ENCODE measurements at places on chromosomes 6 and 20.

GRCh38 chr6:155676346-155676745 is 220.7 kb upstream of the NOX3 start:
- DNase-seq: no peak

DNA sequence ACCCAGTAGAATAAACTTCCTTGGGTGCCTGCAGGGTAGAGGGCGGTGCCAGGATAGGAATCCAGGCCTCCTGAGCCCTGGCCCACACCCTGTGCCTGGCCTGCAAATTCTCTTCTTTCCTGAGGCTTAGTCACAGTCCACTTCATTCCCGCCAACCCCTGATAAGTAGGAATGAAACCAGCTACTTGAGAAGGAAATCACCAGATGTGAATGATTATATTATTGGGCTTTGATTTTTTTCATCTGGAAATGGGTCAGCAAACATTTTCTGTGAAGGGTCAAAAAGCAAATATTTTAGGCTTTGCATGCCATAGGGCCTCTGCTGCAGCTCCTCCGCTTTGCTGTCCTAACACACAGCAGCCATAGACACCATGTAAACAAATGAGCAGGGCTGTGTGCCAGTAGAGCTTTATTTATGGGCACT is 50.2 kb downstream of the STK35 start:
- DNase-seq: no peak

DNA sequence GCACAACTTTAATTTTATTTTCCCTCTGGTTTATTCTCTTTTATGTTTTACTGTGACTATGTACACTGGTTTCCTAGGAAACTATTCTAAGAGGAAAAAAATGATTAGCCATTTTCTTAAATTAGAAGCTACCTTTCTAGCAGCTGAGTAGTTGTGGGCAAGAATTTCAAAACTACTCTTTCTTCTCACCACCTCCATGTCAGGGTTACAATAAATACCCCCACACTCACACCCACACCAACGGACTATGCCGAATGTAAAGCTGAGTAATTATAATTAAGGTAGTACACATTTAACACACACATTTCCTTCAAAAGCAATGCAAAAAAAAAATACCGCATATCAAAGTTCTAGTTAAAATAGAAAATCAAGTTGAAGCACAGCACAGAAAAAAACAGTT is 78.9 kb downstream of the ARHGAP18 start:
- no peak for DNase-seq

DNA sequence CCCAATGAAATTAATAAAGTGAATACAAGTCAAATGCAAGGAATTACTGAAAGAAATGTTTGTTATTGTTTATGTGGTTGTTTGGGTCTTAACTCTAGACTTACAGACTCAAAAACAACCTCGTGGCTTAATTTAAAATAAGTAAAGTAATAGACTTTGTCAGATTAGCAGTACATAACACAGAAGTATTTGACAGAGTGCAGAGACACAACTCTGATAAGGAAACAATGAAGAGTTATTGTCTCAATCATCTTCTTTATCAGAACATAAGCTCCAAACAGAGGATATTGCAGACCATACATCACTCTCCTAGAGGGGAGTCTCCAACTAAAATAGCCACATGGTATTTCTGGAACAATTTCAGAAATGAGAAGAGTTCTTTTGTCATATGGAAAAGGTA is 487.7 kb upstream of the HS3ST5 start:
- DNase-seq: no peak

GRCh38 chr6:133923938-133924593 is 29.0 kb upstream of the TBPL1 start:
- DNase-seq: peak; percentile 49

- no peak for DNase-seq
Observed at GRCh38 chr20:24493661-24494459, 24.4 kb downstream of the SYNDIG1 start.

GRCh38 chr6:149368065-149368464 is 32.0 kb upstream of the SUMO4 start:
- DNase-seq: no peak

GRCh38 chr6:53795702-53796450 is 1.1 kb downstream of the LRRC1 start:
- peak; percentile 16 for DNase-seq

DNA sequence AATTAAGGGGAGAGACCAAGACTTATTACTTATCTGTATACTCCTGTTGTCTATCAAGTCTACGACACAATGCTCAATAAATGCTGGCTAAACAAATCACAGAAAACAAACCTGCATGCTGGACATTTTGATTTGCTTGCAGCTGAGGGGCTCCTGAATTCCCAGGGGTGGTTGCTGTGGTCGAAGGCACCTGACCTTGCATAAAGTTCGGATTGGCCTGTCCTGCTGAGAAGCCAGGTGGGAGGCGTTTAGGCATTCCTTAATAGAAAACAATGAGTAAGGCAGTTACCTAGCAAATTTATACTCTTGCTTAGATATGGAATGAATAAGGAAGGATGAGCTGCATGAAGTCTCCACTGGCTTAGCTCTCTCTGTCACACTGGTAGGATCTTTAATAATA is 50.5 kb downstream of the TP53INP2 start:
- DNase-seq: no peak

GRCh38 chr6:139549561-139550070 is 175.2 kb upstream of the CITED2 start:
- no peak for DNase-seq

DNA sequence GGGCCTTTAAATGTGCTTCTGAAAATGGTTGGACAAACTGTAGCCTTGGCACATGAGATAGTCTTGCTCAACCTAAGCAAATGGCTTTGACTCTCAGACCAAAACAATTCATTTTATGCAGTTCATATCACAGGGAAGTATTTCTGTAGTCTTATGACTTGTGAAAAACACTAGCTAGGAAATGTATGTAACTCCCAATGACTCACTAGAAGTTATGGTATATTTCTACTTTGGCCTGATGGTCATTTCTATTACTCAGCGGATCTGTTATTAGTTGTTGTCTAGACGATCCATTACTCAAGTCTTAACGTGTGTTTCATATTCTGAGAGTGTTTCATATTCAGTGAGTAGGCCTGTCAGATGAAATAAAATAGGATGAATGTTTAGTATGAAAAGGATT is 1333.5 kb downstream of the KHDRBS2 start:
- no peak for DNase-seq

GRCh38 chr6:42960243-42961019 is at the start of gene GNMT:
Gene GNMT (plus strand): TSS chr6:42960754. CDS start chr6:42960768, 14 bp downstream.
- DNase-seq: peak; percentile 39

DNA sequence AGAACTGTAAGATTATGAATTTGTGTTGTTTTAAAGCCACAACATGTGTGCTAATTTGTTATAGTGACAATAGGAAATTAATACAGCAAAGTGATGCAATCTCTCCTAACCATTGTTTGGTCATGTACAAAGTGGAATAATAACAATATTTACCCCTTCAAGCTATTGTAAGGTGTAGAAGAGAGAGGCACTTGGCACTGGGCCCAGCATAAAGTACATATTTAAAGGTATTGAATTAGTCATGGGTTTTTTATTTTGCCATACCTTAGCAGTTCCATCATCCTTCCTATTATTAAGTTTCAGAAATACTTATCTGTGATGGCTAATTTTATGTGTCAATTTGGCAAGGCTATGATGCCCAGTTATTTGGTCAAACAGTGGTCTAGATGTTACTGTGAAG is 322.4 kb upstream of the TSHZ2 start:
- DNase-seq: no peak

GRCh38 chr20:8969146-8969583 is 99.7 kb upstream of the PLCB4 start:
- no peak for DNase-seq

- no peak for DNase-seq
Observed at GRCh38 chr6:37742401-37742760, 44.7 kb upstream of the MDGA1 start.

GRCh38 chr6:133313068-133313467 is 71.9 kb downstream of the EYA4 start:
- no peak for DNase-seq

- DNase-seq: peak; percentile 23
Observed at GRCh38 chr6:151051164-151051563, 185.7 kb downstream of the MTHFD1L start.

GRCh38 chr6:83885984-83886383 is 26.5 kb downstream of the CYB5R4 start:
- DNase-seq: no peak

GRCh38 chr20:37984018-37984785 is 49.1 kb downstream of the TTI1 start:
- no peak for DNase-seq

DNA sequence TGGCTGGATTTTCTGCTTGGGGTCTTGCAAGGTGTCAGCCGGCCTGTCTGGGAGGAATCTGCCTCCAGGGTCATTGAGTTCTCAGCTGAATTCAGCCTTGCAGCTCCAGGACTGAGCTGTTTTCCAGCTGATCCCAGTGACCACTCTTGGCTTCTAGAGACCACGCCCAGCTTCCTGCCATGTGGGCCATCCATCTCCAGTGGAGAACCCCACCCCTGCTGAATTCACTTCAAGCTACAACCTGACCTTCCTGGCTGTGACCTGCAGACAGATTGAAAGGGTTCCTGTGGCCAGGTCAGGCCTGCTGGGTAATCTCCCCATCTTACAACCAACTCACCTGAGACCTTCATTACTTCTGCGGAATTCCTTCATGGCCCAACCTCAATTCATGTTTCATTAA is 26.5 kb upstream of the SYNDIG1 start:
- DNase-seq: no peak

GRCh38 chr20:8153281-8153908 is 21.3 kb downstream of the PLCB1 start:
- no peak for DNase-seq

DNA sequence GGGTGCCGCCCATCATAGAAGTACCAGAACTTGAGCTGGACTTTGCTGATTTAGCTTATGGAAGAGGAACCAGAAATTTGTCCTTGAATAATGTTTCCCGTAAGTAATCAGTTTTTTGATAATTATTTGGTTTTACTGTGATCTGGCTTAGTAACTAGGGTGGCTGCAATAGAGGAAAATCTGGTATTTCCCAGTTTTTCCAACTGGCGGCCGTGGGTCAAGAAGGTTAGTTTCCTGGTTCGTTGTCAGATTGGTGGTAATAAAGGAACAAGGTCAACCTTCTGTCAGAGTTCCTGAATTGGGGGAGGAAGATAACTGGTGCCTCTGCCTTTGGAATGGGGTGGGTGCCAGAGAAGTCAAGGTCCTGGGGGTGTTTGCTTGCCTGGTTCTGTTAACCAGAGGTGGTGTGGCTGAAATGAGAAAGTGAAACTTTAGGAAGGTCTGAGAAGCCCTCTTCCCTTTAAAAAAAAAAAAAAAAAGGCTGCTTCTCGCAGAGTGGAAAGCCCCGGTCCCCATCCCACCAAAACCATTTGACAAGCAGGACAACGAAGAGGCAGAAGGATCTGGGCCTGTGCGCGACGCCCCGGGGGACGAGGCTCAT is at the start of gene CALHM6:
TSS of gene CALHM6 (plus strand) at position 45 of the 601 bp plus-strand sequence. CDS start at position 600, 555 bp downstream.
- DNase-seq: no peak

- no peak for DNase-seq
Observed at GRCh38 chr6:26029857-26030653, 57.2 kb upstream of the HFE start.

DNA sequence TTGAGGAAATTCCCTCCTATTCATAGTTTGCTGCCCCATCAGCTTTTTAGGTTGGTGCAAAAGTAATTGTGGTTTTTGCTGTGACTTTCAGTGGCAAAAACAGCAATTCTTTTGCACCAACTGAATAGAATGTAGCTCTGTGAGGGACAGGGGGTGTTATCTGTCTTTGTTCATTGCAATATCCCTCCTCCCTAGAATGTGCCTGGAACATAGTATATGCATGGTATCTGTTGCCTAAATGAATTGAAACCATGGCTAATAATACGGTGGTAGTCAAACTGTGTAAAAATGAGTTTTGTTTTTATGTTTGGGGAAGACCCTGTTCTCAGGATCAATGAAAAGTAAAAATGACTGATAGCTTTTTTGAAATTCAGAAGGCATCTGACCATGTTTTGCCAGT is 45.1 kb downstream of the SCAND1 start:
- DNase-seq: no peak

- DNase-seq: no peak
Observed at GRCh38 chr20:8318965-8319625, 187.0 kb downstream of the PLCB1 start.

GRCh38 chr6:120320481-120321162 is 971.1 kb upstream of the MAN1A1 start:
- no peak for DNase-seq

DNA sequence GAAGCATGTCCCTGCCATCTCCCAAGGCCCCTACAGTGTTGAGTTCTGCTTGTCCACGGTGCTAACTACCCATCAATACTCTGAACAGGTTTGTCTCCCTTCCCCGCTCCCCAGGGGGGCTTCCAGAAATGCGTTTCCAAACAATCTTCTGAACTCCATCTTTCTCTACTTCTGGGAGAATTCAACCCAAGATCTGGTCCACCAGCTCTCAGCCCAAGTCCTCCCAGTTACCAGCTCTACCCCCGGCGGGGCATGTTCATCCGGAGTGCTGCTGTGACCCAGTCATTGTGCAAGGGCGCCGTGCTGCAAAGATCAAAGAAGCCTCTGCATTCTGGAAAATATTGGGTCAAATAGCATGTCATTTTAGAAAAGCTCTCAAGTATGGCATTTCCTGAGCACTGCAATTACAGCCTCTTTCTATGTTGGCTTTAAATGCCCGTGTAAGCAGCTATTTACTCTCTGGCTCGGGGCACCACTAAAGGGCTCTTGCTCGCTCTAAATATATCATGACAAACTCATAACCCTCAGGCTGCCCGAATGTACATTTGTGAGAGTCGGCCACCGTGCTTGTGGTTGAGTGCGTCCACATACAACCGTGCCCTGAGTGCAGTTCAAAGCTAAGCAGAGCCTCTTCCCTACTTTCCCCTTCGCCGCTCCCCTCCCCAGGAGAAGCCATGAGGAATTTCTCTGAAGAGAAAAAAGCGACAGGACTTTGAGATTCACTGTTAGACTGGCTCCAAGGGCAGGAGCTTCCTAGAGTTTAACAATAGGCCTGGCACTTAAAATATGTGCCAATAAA is 71.6 kb downstream of the BANF2 start:
- no peak for DNase-seq

DNA sequence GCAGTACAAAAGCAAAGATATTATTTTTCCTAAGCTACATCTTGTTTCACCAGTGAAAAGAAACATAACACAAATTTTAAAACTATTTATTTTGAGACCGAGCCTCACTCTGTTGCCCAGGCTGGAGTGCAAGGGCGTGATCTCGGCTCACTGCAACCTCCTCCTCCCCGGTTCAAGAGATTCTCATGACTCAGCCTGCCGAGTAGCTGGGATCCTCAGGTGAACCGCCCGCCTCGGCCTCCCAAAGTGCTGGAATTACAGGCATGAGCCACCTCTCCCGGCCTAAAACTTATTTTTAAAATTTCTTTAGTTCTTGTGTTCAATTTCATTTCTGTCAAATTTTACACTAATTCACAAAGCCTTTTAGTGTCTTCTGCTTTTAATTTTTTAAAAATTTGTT is 5.9 kb downstream of the SRSF12 start:
- no peak for DNase-seq

DNA sequence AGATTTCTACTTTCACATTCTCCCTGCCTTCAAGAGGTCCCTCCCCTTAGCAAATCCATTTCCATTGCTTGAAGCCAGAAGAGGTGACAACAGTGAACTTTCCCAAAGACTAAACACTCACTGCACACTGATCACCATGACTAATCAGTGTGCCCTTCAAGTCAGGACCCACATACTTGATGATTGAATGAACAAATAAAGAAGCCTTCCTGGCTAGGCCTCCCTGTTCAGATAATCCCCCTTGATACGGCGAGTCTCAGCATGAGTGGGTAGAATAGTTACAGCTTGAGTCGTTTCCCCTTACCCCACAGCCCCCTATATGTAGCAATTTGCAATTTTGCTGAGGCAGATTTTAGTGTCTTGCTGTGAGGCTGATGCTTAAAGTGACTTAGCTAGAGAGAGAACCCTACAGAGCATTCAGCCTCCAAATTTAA is 102.2 kb downstream of the UNC5CL start:
- no peak for DNase-seq

GRCh38 chr6:139708337-139709199 is 334.1 kb upstream of the CITED2 start:
- no peak for DNase-seq

Measured in stimulated activated naive CD8-positive, alpha-beta T cell treated with anti-CD3 and anti-CD28 coated beads, Interleukin-15, Interleukin-2, amounts not matched to agents 100 U/mL and 50 U/mL, for 24 hours (primary cell).